Aorta (tissue), 5 donors: ENCODE measurements at places on chromosomes 1 and 21.

GRCh38 chr21:9760398-9761074 is 760.8 kb upstream of the TPTE start:
- DNase-seq = no peak

DNA sequence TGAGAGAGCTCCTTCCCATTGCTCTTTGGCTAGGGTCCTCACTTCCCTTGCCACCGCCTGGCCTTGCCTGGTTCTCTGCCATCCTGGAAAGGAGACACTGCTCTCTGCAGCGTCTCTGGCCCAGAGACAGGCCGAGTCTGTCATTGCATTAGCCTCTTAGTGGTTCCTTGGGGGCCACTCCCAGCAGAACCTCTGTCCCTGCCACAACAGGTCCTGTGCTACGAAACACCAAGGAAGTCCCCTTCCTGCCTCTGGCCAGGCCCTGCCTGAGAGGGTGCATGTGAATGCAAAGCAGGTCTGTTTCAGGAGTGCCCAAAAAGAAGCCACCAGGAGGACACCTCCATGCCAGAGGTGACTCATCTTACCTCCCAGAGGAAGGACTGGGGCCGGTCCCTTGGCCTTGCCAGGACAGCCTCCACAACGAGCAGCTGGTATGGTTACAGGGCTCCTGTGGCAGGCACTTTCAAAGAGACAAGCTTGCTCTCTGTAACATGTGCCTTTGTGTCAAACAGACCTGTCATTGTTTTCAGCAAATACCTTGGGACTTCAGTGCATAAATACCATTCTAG is 59.6 kb downstream of the VPS26C start:
- DNase-seq = peak; percentile 77

- peak; percentile 89 for DNase-seq
Observed at GRCh38 chr1:7299329-7299799, 471.7 kb upstream of the VAMP3 start.

- no peak for DNase-seq
Observed at GRCh38 chr1:97038410-97038809, 316.8 kb downstream of the PTBP2 start.

- no peak for DNase-seq
Observed at GRCh38 chr1:221858818-221859611, 117.1 kb upstream of the DUSP10 start.

DNA sequence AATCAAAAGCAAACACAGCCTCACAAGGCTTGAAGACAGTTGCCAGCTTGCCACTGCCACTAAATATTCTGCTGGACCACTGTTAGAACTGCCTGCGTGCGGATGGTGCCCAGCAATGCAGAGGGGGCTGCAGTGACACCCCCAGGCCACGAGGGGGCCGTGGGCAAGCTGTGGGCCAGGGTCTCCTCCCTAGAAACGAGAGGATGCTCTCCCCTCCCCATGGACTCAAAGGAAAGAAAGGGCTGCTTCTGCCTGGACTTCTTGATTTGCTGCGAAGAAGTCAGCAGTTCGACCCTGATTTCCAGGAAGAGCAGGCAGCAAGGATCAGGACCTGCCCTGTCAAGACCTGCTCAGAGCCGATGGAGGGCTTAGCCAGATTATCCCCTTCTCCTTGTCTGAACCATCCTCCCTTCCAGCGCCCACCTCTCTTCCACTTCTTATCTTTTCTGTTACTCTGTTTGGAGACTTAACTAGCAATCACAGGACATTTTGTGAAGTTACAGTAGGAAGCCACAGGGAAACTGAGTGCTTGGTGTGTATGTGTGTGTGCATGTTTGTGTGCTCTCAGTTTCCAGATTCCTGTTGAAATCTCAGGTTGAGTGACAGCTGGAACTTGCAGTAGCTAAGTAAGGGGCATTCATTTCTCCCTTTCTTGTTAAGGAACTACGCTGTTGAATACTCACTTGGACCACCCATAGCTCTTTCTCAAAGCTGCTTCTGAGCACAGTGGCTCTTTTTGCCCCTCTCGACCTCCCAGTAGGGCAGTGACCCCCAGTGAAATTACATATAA is 2.7 kb downstream of the MAN1C1 start:
- no peak for DNase-seq

GRCh38 chr1:20983297-20983889 is 193.3 kb downstream of the EIF4G3 start:
- DNase-seq = no peak

GRCh38 chr1:114088392-114089299 is 65.0 kb downstream of the SYT6 start:
- DNase-seq = no peak

DNA sequence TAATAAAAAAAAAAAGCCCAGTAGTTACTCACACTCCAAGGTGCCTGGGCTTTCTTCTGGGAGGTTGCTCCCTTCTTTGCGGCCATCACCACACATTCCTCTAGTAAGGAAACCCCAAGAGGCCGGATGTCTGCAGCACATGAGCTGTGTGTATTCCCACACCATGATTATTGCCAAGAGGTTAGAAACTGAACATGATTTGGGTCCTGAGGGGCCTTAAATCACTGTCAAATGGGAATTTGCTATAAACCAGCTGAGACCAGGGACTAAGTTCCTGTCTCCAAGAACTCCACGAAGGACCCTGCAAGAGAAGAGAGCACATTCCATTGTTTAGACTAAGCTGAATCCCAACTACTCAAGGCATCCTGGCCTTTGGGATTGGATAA is 85.3 kb upstream of the SSX2IP start:
- DNase-seq = no peak

DNA sequence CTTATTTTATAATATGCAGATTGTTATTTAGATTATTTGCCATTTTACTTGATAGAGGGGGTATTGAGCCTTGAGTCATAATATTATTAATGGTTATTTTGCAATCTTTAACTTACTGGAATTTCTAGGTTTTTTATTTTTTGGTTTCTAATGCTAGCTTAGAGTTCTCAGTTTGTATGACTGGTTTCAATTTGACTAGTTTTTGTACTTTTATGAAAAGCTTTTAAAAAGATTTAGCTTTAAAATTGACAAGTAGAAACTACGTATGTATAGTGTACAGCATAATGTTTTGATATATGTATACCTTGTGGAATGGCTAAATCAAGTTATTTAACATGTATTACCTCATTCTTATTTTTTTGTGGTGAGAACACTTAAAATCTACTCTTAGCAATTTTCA is 41.5 kb downstream of the CEP350 start:
- DNase-seq = no peak

DNA sequence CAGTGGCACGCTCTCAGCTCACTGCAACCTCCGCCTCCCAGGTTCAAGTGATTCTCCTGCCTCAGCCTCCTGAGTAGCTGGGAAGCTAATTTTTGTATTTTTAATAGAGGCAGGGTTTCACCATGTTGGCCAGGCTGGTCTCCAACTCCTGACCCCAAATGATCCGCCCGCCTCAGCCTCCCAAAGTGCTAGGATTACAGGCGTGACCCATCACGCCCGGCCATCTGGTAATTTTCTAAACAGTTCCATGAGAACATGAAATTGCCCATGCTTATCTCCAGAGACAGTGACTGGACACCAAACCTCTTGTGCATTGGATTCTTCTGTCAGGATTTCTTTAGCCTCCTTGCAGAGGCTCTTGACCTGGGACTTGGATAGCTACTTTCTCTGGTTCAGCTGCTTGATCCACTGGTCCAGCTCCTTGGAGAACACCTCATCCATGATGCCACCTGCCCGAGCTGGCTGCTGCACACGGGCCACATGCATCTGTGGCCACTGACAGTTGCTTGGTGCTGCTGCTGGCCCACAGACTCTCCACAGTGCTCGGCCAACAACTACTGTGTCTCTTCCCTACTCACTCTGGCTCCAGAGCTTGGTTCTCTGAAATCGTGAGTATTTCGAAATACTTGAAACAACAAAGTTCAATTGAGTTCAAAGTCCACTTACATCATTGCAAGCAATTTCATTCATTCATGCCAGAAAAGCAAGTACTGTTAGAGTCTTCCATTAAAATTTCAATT is 40.0 kb upstream of the CTPS1 start:
- no peak for DNase-seq

GRCh38 chr1:22124592-22125229 is 18.2 kb downstream of the WNT4 start:
- DNase-seq = no peak
